Eye (tissue), 1 donor: ENCODE measurements at places on chromosomes 16 and 17.

GRCh38 chr16:57166951-57167350, 18.9 kb downstream of the PSME3IP1 start:
- no peak for DNase-seq

GRCh38 chr17:68200689-68201417, 47.0 kb upstream of the AMZ2 start:
- DNase-seq: peak; percentile 90

DNA sequence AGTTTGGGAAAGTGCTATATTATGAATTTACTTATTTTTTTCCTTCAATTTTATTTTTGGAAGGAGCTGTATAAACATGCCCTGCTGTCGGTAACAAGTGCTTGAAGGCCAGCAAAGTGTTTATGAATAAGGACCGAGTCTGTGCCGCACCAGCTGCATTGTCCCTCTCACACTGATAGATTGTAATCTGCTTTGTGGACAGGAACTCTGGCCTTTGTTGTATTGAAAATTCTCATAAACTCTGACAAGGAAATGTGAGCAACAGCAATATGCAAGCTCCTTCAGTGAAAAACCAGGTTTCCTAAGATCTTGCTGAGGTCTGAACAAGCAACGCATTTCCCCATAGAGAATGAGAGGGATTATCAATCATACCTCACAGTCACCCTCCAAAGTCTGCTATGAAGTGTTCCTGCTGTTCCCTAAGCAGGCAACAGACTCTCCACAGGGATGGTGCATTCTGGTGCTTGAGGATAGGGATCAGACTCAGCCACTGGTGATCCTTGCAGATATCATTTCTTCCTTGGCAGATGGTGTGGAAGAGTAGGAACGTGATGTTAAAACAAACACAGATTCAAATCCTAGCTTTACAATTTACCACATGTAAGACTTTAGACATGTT, 109.6 kb downstream of the KCNJ2 start:
- DNase-seq: peak; percentile 8

GRCh38 chr16:84599521-84600202, 18.2 kb downstream of the COTL1 start:
- DNase-seq: peak; percentile 90

DNA sequence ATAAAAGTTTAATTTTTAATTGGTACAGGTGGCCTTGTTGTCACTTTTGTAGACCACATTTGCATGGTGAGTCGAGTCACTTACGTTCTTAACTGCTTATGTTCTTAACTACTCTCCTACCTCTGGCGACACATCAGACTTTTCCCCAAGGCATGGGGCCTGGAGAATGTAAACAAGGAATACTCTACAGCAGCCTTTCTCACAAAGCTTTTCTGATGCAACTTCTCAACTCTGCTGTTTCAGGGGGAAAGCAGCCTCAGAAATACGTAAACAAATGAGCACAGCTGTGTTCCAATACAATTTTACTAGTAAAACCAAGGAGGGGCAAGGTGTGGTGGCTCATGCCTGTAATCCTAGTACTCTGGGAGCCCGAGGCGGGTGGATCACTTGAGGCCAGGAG, 6.9 kb downstream of the KARS1 start:
- no peak for DNase-seq

- no peak for DNase-seq
Observed at GRCh38 chr16:89737341-89738071, 16.2 kb downstream of the ZNF276 start.

GRCh38 chr16:55179852-55180585, 144.0 kb upstream of the IRX6 start:
- peak; percentile 83 for DNase-seq

DNA sequence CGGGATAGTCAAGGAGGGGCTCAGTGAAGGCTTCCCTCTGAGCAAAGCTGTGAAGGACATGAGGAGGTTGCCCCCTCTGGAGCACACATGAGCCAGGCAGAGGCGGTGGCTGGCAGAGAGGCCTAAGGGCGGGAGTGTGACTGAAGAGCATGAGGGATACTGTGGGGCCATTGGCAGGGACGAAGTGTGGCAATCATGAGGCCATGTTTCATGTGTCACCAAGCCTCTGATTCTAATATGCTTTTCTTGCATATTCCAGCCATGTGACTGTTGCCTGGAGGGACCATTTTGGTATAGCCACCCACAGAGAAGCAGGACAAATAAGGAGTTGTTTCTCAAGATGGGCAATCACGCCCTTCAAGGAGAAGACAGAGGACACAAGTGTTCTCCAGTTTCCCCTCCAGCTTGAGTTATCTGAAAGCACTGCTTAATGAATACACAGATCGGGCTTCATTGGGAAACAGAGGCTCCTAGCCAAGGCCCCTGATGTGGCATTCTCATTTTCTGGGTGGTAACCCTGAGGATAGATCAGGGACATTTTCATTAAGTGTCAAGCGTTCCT, 68.0 kb downstream of the AKAP1 start:
- no peak for DNase-seq

DNA sequence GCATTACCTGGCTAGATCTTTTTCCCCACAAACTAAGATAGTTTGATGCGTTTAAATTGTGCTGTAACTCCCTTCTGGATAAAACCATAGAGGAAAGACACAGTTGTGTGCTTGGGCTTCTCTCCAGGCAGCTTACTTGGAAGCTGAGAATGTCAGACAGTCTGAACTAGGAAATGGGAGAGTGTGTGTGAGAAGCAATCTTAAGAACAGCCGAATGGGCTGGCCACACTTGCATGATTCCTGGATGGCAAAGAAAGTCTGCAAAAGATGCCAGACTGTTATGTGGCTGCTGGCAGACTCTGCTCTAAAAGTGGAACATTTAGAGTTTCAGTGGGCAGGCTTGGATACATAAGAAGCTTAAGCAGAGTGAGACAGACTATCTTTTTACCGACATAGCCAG, 384.3 kb upstream of the PSMD7 start:
- peak; percentile 25 for DNase-seq

- no peak for DNase-seq
Observed at GRCh38 chr17:45893725-45894021, 681 bp upstream of the MAPT start.

GRCh38 chr16:72073560-72074230, 10.7 kb downstream of the HPR start:
- peak; percentile 90 for DNase-seq

DNA sequence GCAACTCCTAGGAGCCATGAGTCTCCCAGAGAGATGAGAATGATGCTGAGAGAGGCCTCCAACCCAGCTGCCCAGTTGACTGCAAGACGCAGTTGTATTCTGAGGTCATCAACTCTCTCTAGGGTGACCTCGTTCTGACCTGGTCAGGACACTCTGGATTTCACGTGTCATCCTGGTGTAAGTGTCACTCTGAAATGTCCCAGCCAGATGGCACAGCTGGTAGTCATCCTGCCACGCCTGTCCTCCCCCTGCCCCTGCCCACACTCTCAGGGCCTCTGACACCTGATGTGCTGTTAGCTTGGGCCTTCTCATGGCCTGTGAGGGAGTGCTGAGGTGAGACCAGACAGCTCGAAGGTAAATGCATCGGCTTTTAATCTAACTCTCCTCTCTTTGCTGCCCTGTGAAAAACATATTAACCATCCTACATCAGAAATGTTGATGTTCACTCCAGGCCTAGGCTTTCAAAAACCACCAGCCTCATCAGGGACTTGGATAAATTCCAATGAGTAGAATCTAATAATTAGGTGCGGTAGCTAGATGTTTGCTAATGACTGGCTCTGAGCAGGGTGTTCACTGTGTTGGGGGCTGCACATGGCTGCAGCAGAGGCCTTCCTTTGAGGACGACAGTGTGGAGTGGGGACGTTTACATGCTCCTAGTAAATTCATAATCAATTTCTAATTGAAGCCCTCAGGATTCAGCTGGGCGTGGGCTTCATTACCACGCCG, 13.8 kb downstream of the MLYCD start:
- DNase-seq: no peak

DNA sequence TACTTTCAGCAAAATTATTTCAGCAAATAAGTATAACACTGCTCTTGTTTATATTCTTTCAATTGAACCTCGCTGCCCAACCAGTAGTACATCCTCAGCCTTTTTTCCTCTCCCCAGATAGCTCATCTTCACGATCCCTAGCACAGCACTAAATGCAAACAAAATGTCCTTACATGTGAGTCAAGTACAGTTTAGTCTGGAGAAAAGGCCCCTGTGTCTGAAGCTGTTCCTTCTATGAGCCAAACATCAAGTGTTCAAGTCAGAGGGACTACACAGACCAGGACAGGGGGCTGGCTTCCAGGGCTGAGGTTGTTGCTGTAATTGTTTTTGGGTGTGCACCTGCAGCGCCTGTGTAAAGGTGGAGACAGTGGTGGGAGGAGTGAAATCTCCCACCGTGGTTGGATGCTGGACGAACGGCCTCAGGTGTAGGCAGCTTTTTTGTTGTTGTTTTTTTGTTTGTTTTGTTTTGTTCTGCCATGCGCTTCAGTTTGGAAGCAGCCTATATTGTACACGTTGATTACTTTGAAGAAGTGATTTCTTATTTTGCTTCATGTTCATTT, 147.1 kb downstream of the PRKCA start:
- DNase-seq: no peak

DNA sequence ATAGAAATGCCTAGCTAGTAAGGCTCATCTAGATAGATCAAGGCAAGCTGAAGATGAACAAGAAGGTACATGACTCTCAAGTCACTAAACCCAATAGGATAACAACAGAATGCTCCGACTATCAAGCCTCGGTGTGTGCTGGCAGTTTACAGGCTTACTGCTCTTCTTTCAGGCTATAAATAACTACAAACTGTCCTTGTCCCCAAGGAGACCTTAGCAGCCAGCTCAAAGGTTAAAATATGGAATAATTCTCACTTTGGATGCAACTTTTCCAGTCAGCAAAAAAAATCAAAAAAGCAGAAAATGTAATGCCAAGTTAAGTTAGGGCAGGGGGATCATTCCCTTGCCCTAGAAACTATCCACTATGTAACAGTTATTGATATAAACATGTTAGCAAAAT, 44.6 kb downstream of the SPOP start:
- no peak for DNase-seq

GRCh38 chr16:14148569-14148968, 77.5 kb downstream of the MRTFB start:
- no peak for DNase-seq

GRCh38 chr17:47225436-47225858, 16.3 kb downstream of the MYL4 start:
- DNase-seq: no peak

DNA sequence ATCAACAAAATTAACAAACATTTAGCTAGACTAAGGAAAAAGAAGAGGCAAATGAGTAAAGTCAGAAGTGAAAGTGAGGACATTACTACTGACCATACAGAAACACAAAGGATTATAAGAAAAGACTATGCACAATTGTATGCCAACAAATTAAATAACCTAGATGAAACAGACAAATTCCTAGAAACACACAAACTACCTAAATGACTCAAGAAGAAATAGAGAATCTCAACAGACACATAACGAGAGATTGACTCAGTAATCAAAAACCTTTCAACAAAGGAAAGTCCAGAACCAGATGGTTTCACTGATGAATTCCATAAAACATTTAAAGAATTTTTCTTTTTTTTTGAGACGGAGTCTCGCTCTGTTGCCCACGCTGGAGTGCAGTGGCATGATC, 35.7 kb upstream of the MYLK3 start:
- no peak for DNase-seq

DNA sequence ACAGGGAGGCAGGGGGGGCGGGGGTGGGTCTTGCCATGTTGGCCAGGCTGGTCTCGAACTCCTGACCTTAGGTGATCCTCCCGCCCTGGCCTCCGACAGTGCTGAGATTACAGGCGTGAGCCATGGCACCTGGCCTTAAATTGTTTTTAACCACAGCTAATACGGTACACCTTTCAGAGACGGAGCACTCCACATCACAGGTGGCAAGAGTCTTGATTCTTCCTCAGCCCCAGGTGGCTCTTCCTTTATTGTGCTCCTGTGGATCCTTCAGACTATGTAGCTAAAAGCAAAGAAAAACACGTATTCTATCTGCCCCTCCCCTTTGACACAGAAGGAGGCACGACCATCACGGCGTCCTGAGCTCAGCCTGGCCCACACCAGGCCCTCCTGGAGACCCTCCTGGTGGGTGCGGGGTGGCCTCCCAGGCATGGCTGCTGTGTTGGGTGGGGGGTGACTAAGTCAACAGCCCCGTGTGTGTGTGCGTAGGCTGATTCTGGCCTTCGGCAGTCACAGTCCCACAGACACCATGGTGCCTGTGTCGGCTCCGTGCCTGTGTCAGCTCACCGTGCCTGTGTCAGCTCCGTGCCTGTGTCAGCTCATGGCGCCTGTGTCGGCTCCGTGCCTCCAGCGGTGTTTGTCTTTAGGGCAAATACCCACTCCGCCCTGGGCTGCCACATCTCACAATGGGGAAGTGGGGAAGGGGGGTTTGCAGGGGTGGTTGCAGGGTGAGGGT, 10.8 kb upstream of the SECTM1 start:
- no peak for DNase-seq

- peak; percentile 82 for DNase-seq
Observed at GRCh38 chr17:32007463-32008298, 498 bp downstream of the LRRC37B start.

DNA sequence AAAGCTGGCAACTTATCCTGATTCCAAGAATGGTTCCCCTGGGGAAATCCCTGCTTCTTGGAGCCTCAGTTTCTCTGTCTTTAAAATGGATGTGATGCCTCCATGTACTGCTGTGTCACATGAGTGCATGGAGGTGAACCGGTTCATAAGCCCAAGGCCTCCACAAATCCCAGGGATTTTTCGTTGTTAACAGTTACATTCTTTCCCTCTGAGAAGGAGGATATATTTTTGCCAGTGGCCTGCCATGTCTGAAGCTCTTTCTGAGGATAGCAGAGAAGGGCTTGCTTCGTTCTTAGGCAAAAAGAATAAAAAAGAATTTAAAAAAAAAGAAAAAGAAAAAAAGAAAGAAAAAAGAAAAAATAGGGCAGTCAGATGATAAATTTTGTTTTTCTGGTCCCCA, 52.2 kb upstream of the CIBAR2 start:
- no peak for DNase-seq

GRCh38 chr17:31320791-31321190, 631 bp downstream of the EVI2A start:
- no peak for DNase-seq
